ENCODE measurements at places on chromosomes 1 and 21. TPM values are rescaled to one million over a fixed set of nuclear protein-coding genes. Genes with fewer than 3 reads are reported as not detected.
A peak's percentile ranks its signal among the peaks of the same experiment; 100 is the strongest.

GRCh38 chr1:62906428-62906886 lies 122.5 kb downstream of the ATG4C start:
- DNase-seq = peak; percentile 7

GRCh38 chr21:22965455-22966135 lies 1967.4 kb downstream of the NCAM2 start:
- DNase-seq = no peak

- DNase-seq = peak; percentile 25
Observed at GRCh38 chr1:103162360-103162759, 54.0 kb upstream of the COL11A1 start.

DNA sequence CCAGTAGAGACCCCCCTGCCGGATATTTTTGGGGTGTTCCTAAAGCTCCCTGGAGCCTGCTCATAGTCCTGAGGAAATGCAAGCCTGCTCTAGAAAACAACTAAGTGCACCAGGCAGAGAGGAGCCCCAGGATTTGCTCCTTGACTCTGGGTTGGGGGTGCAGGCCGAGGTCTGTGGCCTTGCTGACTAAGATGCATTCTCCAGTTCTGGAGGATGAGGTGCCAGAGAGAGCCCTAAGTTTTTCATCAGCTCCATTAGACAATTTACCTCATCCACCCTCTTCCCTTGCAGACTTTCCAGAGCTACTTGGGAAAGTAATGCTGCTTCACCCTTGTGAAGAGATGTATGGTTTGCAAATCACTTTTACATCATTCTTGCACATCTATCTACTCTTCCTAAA lies 9.1 kb downstream of the TUFT1 start:
- DNase-seq = no peak

Gene SLAMF7
- total RNA-seq = not detected
